NCI-H1048 (cell line): ENCODE measurements at places on chromosomes 11 and 22.

GRCh38 chr22:40107244-40107643 lies 70.5 kb upstream of the TNRC6B start:
- DNase-seq, result no peak

DNA sequence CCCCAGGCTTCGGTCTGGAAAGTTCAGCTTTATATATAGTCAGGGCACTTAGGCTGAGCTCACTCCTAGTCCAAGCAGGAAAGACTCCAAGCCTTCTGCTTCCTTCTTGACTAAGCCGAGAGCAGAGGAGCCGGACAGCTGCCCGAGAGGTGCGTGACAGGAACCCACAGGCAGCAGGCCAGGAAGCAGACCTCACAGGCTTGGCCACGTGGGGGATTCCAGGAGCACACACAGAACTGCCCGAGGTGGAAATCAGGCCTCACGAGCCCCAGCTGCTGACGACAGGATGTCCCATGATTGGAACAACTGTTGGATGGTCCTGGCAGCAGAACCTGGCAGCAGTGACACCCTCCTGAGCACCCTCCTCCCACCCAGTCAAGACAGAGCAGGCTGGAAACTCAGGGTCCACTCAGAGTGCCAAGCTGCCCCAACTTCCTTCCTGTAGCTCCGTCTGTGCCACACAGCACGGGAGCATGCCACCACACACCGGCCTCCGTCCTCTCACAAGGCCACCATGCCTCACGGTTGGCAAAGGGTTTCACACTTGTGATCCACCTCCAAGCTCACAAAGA lies 5.4 kb downstream of the PLA2G6 start:
- DNase-seq, result no peak

GRCh38 chr11:90803831-90804230 lies 581.0 kb upstream of the CHORDC1 start:
- no peak for DNase-seq

- no peak for DNase-seq
These were observed 6.7 kb upstream of the PAX6 start for GRCh38 chr11:31817621-31818424.

- DNase-seq, result no peak
These were observed 241.2 kb upstream of the SYN3 start for GRCh38 chr22:33299245-33299956.

- no peak for DNase-seq
These were observed 62.0 kb upstream of the NECTIN1 start for GRCh38 chr11:119791047-119791446.

GRCh38 chr11:25899617-25900160 lies 432.2 kb upstream of the ANO3 start:
- no peak for DNase-seq

DNA sequence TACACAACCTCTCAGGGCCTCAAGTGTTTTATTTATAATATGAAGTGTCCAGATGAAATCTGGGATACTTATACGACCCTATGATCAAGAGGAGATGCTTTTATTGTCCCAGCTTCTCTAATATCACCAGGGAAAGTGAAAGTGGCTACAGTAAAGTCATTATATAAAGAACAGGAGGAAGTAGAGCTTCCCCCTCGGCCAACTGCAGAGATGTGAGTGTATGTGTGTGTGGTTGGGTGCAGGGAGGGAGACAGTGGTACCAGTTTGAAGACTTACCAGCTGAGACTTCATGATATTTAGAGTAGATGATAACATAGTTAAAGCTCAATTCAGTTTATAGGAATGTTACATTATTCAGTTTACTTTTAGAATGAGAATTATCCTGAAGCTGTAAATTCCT lies 373.6 kb upstream of the DDI1 start:
- DNase-seq, result no peak

DNA sequence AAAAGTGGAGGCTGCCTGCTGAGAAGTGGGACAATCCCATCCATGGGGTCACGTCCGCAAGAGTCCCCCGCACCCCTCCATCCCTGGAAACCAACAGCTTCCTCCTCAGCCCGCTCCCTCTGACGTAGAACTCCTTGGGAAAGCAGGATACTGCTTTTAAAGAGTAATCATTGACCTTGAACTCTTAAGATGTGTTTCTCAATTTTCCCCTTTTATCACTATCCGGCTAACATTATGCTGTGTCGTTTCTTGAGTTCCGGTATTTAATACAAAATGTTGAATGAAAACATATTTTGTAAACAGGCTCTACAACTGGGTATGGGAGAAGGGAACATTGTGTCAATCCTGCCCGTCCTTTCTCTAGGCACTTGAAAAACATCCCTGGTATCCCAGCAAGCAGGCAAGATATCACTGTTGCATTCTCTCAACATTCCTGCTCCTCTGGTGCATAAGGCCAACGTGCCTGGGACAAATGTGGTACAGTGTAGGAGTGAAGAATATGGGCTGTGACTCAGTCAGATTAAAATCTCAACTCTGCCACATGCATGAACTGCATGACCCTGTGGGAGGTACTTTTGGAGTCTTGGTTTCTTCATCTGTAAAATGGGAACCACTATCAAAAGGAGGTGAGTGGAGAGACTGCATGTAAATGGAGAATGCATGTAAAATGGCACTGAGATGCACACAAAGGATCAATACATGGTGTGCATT lies 52.8 kb downstream of the WT1 start:
- DNase-seq, result no peak

- DNase-seq, result no peak
These were observed 45.4 kb upstream of the MYOD1 start for GRCh38 chr11:17673951-17674350.

DNA sequence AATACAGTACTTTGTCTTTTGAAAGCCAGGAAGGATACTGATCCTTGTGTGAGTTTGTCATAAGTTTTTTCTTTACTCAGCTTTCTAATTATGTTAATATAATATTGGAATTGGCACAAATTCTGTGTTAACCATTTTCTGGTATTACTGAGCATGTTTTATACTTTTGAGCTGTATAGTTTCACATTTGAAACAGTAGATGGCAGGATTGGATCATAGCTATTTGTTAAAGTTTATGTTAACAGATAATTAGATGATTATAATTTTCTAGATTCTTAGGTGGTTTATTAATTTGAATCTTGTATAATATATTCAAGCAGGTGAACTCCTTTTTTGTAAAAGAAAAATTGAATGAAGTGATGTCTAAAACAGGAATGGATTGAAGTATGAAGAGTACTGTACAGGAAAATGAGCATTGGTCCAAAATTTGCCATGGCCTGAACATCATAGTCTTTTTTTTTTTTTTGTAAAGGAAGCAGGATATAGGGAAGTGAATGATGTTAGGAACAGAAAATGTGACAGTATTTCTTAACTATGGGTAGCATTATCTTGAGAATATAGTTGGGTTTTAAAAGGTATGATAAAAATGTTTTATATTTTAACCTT lies 102.0 kb downstream of the CYP2R1 start:
- no peak for DNase-seq

DNA sequence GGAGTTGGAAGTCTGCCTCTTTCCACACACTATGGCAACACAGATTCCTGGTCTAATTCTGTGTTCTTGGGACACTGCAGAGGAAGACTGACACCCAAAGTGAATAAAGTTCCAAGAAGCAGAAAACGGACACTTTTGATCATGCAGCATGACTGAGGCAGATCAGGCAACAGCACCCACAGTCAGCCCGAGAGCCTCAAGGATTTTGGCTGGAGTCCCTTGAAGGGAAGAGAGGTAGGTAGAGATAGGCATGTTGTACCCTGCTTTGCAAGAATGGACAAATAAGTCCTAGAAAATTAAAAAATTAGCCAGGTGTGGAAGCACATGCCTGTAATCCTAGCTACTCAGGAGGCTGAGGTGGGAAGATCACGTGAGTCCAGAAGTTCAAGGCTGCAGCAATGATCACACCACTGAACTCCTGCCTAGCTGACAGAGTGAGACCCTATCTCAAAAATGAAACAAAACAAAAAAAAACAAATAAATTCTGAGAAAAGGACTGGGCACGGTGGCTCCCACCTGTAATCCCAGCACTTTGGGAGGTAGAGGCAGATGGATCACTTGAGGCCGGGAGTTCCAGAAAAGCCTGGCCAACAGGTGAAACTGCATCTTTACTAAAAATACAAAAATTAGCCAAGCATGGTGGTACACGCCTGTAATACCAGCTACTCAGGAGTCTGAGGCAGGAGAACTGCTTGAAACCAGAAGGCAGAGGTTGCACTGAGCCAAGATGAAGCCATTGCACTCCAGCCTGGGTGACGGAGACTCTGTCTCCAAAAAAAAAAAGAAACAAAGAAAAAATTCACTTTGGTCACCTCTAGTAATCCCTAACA lies 6.9 kb downstream of the SLC43A1 start:
- DNase-seq, result no peak

DNA sequence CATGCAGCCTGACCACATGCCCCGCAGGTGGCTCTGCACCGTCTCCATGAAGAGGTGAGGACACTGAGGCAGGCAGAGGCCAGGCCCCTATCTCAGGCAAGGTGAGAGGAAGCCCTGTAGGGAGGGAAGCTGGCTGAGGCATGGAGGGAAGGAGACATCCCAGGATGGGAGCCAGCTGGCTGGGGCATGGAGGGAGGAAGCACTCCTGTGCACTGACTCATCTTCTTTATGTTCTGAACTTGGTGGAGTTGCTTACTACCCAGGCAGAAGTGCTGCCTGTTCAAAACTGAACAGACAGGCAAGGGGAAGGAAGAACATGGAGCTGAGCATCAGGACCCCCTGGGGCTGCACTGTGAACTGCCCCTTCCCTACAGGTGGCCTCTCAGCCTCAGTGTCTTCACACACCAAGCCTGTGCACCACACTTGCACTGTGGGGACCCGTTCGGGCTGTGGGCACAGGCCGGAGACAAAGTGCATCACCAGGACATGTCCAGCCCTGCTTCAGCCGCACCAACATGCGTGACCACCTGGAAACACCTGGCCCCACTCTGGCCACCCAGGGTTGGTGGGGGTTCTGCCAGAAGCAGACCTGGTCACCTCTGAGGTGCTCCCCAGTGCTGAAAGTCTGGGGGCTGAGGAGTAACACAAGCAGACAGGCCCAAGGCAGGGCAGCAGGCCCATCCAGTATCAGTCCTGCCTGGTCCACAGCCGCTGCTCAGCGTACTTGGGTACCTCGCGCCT lies 55.5 kb downstream of the DGCR2 start:
- DNase-seq, result no peak

DNA sequence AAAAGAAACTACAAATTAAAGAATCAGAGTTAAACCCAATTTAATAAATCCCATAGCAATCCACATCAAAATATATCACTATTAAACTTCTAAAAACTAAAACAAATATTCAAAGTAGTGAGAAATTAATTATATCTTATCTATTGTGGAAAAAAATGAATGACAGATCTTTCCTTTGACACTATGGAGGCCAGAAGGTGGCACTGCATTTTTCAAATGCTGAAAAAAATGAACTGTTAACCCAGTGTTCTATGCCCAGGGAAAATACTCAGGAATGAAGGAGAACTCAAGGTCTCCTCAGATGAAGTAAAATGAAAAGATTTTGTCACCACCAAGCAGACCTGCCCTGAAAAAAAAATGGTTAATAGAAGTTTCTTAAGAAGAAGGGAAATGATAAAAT lies 27.7 kb downstream of the TYR start:
- DNase-seq, result no peak

GRCh38 chr11:24238771-24239645 lies 257.8 kb upstream of the LUZP2 start:
- DNase-seq, result no peak

DNA sequence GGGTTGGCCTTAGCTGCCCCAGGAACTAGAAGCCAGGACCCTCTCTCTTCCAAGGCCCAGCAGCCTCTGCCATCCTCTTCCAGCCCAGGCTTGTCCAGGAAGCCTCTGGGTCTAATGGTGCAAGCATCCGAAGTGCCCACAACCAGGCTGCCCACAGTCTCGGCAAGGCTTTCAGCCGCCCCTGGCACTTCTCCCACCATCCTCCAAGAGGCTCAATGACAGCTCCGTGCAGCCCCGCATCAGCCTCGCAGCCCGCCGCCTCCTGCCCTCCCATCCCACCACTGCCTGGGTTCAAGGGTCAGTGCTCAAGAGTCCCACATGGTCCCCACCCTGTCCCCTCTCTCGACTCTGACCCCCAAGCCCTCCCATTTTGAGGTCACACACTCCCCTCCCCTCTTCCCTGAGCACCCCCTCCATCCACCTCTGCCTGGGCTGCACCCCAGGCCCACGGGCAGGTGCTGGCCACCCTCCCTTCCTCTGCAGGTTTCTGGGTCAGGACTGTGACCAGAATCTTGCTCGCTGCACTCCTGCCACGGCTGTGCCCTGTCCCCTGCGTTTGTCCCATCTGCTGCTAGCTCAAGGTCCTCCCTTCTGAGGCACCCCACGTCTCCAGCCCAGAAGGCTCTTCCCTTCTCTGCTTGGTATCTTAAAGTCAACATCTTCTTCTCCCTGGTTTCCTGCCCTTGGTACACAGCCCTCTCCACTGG lies 17.2 kb downstream of the IFITM10 start:
- DNase-seq, result no peak

GRCh38 chr22:41469218-41469851 lies 418 bp downstream of the ACO2 start:
- DNase-seq, result no peak

GRCh38 chr22:46290843-46291785 lies 5.6 kb upstream of the GTSE1 start:
- DNase-seq, result no peak

- no peak for DNase-seq
These were observed 13.1 kb downstream of the GNAZ start for GRCh38 chr22:23083315-23084021.

DNA sequence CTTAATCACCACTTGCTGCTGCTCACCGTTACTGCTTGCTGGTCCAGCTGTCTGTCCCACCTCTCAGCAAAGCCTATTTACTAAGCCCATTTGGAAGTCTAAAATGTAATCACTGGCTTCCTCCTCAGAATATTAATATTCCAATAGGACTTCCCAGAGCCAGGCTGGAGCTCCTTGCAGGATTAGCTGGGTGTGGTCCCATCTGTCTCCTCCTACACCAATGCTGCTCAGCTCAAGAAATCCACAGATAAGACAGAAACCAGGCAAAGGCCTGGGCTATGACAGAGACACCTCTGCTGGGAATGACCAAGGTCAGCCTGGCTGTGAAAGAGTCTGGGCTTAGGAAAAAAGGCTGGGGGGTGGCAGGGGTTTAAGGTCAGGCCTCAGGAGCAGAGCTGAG lies 317.8 kb downstream of the BUD13 start:
- DNase-seq, result no peak

- DNase-seq, result no peak
These were observed 15.4 kb upstream of the LINC01488 start for GRCh38 chr11:69466039-69466438.

- no peak for DNase-seq
These were observed 36.8 kb upstream of the JAM3 start for GRCh38 chr11:134032043-134032442.

- no peak for DNase-seq
These were observed 797 bp downstream of the STARD10 start for GRCh38 chr11:72793076-72793424.

DNA sequence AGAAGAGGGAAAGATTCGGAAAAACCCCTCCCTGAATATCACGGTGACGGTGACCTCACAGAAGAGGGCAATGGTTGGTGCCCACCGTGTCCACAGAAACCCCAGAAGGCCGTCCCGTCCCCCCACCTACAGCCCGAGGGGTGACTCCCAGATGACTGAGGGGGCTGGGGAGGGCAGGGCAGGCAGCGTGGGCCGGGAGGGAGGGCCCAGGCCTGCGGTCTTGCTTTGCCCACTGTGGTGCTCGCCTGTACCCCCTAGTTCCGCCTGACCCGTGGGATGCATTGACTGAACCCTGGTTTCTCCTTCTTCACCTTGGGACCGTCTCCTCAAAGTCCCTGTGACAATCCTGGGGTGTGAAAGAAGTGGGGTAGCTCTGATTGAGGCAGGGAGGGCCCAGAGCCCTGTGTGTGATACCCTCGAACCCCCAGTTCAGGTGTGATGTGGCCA lies 526.7 kb downstream of the BRD1 start:
- no peak for DNase-seq

GRCh38 chr11:62669420-62670161 lies 1.9 kb upstream of the UQCC3 start:
- no peak for DNase-seq
